ENCODE measurements at places on chromosomes 6 and 20.

GRCh38 chr20:46850896-46851295 lies 43.7 kb upstream of the EYA2 start:
- no peak overlapping the region for H3K27ac ChIP-seq
- H3K4me3 ChIP-seq: no peak overlapping the region
- H3K36me3 ChIP-seq: no peaks in the 10 kb centered on the region
- H3K27me3 ChIP-seq: peaks cover 12% of the 10 kb centered on the region

GRCh38 chr20:2130062-2130591 lies 28.5 kb downstream of the STK35 start:
- H3K4me3 ChIP-seq: no peak overlapping the region
- peak; percentile 24 for DNase-seq
- peak overlapping the region; percentile 77 for H3K27ac ChIP-seq
- peaks cover 54% of the 10 kb centered on the region for H3K4me1 ChIP-seq

DNA sequence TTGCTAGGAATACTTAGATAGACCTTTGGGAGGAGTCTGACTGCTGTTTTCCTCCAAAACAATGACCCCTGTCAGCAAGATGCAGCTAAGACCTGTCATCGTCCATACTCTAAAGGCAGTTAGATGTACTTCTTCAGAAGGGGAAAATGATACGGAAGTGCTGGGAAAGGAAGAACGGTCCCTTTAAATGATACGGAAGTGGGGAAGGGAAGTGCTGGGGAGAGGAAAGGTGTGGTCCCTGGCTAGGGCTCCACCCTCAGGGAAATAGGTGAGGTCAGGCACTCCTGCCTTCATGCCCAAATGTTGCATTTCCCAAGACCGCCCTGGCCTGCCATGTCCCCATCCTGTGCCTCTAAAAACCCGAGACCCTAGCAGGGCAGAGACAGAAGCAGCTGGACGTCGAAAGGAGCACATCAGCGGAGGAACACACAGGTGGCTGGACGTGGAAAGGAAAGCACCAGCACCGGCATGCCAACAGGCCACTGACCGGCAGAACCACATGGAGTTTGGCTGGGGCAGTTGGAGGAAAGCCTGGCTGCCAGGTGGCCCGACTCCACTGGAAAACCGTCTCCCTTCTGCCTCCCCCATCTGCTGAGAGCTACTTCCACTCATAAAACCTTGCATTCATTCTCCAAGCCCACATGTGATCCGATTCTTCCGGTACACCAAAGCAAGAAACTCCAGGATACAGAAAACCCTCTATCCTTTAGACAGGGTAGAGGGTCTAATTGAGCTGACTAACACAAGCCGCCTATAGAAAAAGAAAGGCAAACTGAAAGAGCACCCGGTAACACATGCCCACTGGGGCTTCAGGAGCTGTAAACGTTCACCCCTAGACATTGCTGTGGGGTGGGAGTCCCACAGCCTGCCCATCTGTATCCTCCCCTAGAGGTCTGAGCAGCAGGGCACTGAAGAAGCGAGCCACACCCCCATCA lies 94.6 kb downstream of the FAXC start:
- no peak overlapping the region for H3K27ac ChIP-seq
- H3K27me3 ChIP-seq: peaks cover 19% of the 10 kb centered on the region
- H3K4me1 ChIP-seq: no peaks in the 10 kb centered on the region
- H3K4me3 ChIP-seq: no peak overlapping the region

GRCh38 chr6:131950767-131951575 lies at the start of gene CCN2:
TSS of gene CCN2 (minus strand) at chr6:131951372. CDS start at chr6:131951172, 200 bp downstream.
- no peaks in the 10 kb centered on the region for H3K27me3 ChIP-seq
- H3K27ac ChIP-seq: peak within 1 kb of the TSS; percentile 89
- H3K4me3 ChIP-seq: peak within 1 kb of the TSS; percentile 80

- H3K4me1 ChIP-seq: peaks cover 49% of the 10 kb centered on the region
- no peak for DNase-seq
- H3K4me3 ChIP-seq: no peak overlapping the region
- H3K27ac ChIP-seq: no peak overlapping the region
These were observed 56.8 kb downstream of the NCOA3 start for GRCh38 chr20:47558295-47559066.

GRCh38 chr6:128659878-128660622 lies 139.7 kb upstream of the PTPRK start:
- no peaks in the 10 kb centered on the region for H3K36me3 ChIP-seq
- H3K27ac ChIP-seq: no peak overlapping the region
- peaks cover 17% of the 10 kb centered on the region for H3K4me1 ChIP-seq
- no peak overlapping the region for H3K4me3 ChIP-seq

DNA sequence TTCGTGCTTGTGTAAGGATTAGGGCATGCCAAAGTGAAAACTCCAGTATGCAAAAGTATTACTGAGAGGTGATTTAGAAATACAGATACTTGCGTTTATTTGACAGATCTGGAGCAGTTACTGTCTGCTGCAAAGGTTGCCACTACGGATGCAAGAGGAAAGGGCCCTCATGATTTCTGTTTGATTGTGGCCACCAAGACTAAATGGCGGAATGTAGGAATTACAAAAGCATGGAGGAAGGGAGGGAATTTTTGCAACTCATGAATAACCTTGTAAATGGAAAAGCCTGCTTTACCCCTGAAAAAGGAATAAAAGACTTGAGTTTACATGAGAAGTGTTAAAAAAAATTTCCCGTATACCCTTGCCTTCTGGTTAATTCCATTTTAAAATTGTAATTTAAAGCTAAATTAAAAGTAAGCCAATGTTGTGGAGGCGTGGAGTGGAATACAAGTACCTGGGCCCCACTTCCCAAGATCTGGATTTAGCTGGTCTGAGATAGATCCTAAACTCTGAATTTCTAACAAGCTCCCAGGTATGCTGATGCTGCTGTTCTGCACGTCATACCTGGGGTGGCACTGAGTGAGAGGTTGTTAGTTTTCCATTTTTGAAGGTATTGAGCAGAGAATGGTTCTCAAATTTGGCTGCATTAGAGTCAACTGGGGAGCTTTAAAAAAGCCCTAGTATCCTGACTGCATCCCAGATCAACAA lies 56.6 kb upstream of the NKX2-2 start:
- H3K27ac ChIP-seq: no peak overlapping the region
- no peaks in the 10 kb centered on the region for H3K4me1 ChIP-seq
- no peak overlapping the region for H3K4me3 ChIP-seq

GRCh38 chr6:21064756-21065340 lies 528.7 kb upstream of the SOX4 start:
- peaks cover 4% of the 10 kb centered on the region for H3K36me3 ChIP-seq
- no peak for DNase-seq
- peaks cover 19% of the 10 kb centered on the region for H3K4me1 ChIP-seq
- no peaks in the 10 kb centered on the region for H3K27me3 ChIP-seq
- peak overlapping the region; percentile 27 for H3K27ac ChIP-seq

DNA sequence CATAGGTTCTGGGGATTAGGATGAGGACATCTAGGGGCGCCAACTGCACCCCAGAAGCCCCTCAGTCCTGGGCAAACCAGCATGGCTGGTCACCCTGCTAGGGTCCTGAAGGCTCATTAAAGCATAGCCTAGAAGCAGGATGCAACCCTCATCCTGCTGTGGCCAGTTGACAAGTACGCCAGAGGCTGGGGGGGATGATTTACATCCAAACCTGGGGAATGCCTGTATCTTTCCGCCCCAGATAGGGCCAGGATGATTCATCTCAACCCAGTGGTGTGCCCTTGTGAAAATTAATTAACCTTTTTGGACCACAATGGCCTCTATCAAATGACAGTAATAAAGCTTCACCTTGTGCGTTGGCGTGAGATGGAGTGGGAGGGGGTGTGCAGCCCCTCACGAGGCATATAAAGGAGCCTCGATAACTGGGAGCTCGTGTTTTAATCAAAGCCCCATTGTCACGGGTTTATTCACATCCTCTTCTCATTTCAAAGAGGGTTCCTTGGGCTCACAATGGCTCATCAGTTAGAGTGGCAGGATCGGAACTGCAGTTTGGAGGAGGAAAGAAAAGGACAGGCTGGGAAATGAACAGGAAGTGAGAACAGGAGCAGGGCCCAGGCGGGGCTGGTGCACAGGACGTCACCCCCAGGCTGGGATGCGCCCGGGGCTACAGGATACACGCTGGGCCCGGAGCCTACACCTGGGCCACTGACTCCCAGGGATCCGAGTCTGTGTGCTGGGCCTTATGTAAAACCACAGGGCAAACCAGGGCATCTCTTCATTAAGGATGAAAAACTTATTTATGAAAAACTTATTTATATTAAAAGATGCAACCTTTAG lies 121.8 kb upstream of the PHACTR3 start:
- no peak overlapping the region for H3K27ac ChIP-seq
- H3K36me3 ChIP-seq: no peaks in the 10 kb centered on the region
- H3K4me3 ChIP-seq: no peak overlapping the region
- H3K4me1 ChIP-seq: no peaks in the 10 kb centered on the region
- DNase-seq: no peak
- H3K27me3 ChIP-seq: peaks cover 12% of the 10 kb centered on the region

DNA sequence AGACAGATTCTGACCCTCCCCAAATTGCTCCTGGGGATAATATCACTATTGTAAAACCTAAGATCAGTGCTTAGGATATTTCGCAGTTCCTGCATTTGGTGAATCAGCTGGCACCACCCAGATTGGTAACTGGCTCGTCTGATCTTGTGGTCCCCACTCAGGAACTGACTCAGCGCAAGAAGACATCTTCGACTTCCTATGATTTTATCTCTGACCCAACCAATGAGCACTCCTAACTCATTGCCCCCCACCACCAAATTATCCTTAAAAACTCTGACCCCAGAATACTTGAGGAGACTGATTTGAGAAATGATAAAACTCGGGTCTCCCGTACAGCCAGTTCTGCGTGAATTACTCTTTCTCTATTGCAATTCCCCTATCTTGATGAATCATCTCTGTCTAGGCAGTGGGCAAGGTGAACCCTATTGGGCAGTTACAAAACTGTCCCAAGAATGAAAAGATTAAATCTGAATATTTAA lies 55.7 kb upstream of the PRND start:
- H3K27ac ChIP-seq: no peak overlapping the region
- no peaks in the 10 kb centered on the region for H3K4me1 ChIP-seq
- no peaks in the 10 kb centered on the region for H3K36me3 ChIP-seq
- peaks cover 4% of the 10 kb centered on the region for H3K27me3 ChIP-seq
- no peak for DNase-seq
- no peak overlapping the region for H3K4me3 ChIP-seq

DNA sequence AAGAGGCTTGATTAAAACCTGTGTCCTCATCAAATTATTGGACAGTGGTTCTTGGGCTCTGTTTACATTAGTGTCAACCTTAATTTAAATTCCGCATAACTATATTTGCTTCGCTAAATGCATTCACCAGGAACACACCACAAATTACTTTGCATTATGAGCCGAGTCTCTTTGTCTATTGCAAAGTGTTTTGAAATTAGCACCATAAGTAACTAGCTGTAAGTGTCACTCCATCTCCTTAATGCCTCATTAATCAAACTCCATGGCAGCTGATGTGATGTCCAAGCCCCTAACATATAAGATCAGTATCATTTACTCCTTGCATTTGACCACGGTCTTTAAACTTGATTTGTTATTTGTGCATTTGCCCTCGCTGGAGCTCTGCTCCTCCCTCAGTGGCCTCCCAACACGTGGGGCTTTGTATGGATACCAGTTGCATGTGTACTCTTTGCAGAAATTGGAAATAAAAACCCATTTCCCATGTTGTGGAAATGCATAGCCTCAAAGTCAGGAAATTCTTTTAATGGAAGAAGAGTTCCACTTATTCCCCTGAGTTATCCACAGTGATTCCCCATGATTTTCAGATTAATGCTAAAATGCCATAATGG lies 24.6 kb downstream of the FOXA2 start:
- peaks cover 62% of the 10 kb centered on the region for H3K27me3 ChIP-seq
- H3K4me1 ChIP-seq: no peaks in the 10 kb centered on the region
- no peak overlapping the region for H3K4me3 ChIP-seq

- H3K36me3 ChIP-seq: peaks cover 1% of the 10 kb centered on the region
- H3K27ac ChIP-seq: no peak overlapping the region
- peaks cover 11% of the 10 kb centered on the region for H3K4me1 ChIP-seq
- no peak for DNase-seq
These were observed 63.6 kb upstream of the NOX3 start for GRCh38 chr6:155519176-155519738.

GRCh38 chr6:161596807-161597520 lies 323.1 kb upstream of the AGPAT4 start:
- no peaks in the 10 kb centered on the region for H3K36me3 ChIP-seq
- H3K4me1 ChIP-seq: peaks cover 21% of the 10 kb centered on the region
- H3K4me3 ChIP-seq: no peak overlapping the region
- DNase-seq: no peak

DNA sequence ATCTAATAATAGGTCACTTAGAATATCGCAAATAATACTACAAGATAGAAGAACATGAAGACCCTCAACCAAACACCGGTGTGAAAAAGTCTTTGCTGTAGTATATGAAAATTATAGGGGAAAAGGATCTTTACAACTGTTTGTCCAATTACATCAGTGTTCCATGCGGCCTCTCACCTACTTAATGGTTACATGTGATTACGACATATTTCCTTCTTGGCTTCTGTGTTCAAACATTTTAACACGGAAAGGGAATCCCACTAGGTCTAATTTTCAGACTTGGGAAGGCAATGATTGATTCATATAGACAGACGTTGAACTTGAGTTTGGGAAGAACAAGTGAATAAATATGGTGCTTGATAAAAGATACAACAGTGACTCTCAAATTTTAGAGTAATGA lies 273.4 kb downstream of the KIF16B start:
- peaks cover 11% of the 10 kb centered on the region for H3K36me3 ChIP-seq
- no peak overlapping the region for H3K4me3 ChIP-seq
- no peak for DNase-seq
- H3K27me3 ChIP-seq: no peaks in the 10 kb centered on the region
- H3K27ac ChIP-seq: no peak overlapping the region

DNA sequence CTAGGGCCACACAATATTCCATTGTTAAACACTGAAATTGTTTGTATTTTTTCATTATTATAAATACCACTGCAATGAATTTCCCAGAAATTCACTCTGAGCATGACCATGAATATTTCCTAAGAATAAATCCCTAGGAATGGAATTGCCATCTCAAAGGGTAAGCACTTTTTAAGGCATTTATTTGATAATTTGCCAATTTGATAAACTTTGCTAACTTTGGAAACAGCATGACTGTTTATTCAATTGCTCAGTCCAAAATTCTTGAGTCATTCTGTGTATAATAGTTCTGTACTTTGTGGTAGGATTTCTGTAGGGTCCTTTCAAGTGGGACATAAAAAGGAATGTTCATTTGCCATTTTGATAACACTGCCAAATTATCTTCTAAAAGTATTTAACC lies 44.2 kb upstream of the TOX2 start:
- H3K36me3 ChIP-seq: no peaks in the 10 kb centered on the region
- peaks cover 18% of the 10 kb centered on the region for H3K27me3 ChIP-seq
- no peak overlapping the region for H3K27ac ChIP-seq
- no peak for DNase-seq

- peaks cover 39% of the 10 kb centered on the region for H3K4me1 ChIP-seq
- no peak overlapping the region for H3K27ac ChIP-seq
- H3K27me3 ChIP-seq: no peaks in the 10 kb centered on the region
- H3K4me3 ChIP-seq: no peak overlapping the region
- peaks cover 3% of the 10 kb centered on the region for H3K36me3 ChIP-seq
- DNase-seq: no peak
These were observed 266.9 kb downstream of the UST start for GRCh38 chr6:149013586-149014344.

GRCh38 chr6:3746119-3746691 lies 5.3 kb downstream of the PXDC1 start:
- H3K4me1 ChIP-seq: peaks cover 85% of the 10 kb centered on the region
- peak overlapping the region; percentile 88 for H3K4me3 ChIP-seq
- H3K27me3 ChIP-seq: no peaks in the 10 kb centered on the region
- H3K27ac ChIP-seq: peak overlapping the region; percentile 91
- H3K36me3 ChIP-seq: peaks cover 42% of the 10 kb centered on the region

GRCh38 chr6:123276546-123276980 lies 280.5 kb downstream of the CLVS2 start:
- no peaks in the 10 kb centered on the region for H3K4me1 ChIP-seq
- no peak overlapping the region for H3K27ac ChIP-seq
- no peak for DNase-seq

All from chondrocyte (in vitro differentiated cells).